Tracheal epithelial cell (primary cell): ENCODE measurements at places on chromosomes 5 and 9. TPM values are rescaled to one million over a fixed set of nuclear protein-coding genes. Genes with fewer than 3 reads are reported as not detected.

CTNNA1 gene
- total RNA-seq, result 448 and 544 TPM in 2 replicates

KIF20A gene
- 0.64 and 4.3 TPM in 2 replicates for total RNA-seq

GABBR2 gene
- not detected in 2 replicates for total RNA-seq

S1PR3 gene
- under 0.01 and 4.1 TPM in 2 replicates for total RNA-seq

NIM1K gene
- total RNA-seq, result 0.24 TPM in 1 of 2 replicates, not detected in the other

MAPK9 gene
- total RNA-seq, result 17.1 and 21.3 TPM in 2 replicates

PCDHB3 gene
- total RNA-seq, result 0.21 and 0.48 TPM in 2 replicates

ADAMTS13 gene
- total RNA-seq, result 0.21 and 1.4 TPM in 2 replicates

SVEP1 gene
- 0.21 and 1.2 TPM in 2 replicates for total RNA-seq
